ENCODE measurements at places on chromosomes 3 and 15.

- DNase-seq = no peak
These were observed 12.9 kb downstream of the MON1A start for GRCh38 chr3:49916686-49917085.

GRCh38 chr3:119937229-119937628 is 155.3 kb downstream of the NR1I2 start:
- peak; percentile 80 for DNase-seq

GRCh38 chr3:50136714-50137405 is 18.3 kb upstream of the SEMA3F start:
- no peak for DNase-seq

DNA sequence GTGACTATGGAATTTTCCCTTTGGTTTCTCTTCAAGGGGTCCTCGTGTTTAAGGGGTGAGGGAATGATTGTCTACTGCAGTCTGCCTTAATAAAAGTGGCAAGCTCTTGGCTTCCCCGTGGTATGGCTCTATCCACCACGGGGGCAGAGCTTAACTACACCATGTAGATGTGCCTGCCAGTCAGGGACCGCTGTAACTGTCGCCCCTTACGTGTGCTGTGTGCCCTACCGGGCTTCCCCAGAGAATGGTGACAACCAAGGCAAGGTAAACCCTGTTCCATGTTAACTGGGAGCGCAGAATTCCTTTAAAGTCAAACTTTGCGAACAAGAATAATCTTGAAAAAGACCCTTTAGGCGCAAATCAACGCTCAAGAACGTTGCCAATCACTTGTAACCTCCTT is 966 bp upstream of the C3orf80 start:
- no peak for DNase-seq

DNA sequence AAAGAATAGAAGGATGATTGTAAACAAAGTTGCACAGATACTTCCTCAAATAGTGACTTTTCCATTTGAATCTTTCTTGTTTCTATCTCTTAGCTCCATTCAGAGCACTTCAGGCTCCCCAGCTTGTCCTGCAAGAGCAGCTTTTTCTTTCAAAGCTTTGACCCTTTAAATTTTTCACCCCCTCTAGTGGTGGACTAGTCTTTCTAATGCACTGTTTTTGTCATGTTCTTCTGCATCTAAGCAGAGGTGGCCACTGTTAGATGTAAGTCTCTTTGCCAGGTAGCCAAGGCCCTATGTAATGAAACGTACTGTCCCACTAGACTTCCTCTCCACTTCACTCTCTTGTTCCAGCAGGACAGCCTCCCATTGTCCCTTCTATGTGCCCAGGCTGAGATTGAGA is 74.0 kb upstream of the MANF start:
- DNase-seq = no peak
